ELF-1 (cell line): ENCODE measurements at places on chromosomes 6 and 20.
A peak's percentile ranks its signal among the peaks of the same experiment; 100 is the strongest.

DNA sequence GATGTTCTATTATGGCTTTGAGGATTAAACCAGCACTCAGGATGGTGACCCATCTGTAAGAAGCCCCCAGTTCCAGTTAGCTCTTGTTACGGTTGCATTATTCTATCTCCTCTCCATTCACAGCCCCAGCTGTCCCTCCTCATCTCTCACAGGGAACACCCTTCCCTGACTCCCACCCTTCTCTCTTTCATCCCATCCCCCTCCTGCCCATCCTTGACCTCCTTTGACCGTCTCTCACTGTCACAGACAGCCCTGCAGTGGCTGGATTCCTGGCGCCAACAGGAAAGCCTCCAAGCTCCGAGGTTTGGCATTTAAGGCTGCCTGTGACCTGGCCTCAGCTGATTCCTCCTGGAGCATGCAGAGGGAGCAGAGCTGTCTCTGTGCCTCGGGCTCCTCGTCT is 4.2 kb upstream of the BPIFB4 start:
- no peak for DNase-seq

- peak; percentile 91 for DNase-seq
These were observed 37.7 kb downstream of the KIF25 start for GRCh38 chr6:168035098-168035660.

GRCh38 chr6:148200781-148201180 is 141.9 kb upstream of the SASH1 start:
- DNase-seq, result no peak

DNA sequence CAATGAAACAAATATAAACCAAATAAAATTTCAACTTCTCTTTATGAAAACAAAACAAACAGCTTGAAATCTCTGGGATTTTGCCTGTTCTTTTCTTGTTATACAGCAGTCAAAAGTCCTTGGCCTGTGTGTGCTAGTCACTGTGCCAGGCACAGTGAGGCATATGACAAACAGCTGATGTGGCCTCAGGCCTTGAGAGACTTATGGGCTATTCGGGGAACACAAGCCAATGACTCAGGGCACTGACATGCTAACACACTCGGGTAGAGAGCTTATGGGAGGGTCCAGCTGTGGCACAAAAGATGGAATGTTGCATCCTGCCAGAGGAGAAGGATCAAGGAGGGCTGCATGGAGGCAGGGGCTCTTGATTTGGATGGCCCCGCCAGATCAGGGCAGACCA is 95.4 kb upstream of the NKX2-2 start:
- DNase-seq, result no peak

GRCh38 chr20:48822879-48823385 is 4.9 kb downstream of the PREX1 start:
- DNase-seq, result no peak

- DNase-seq, result no peak
These were observed 9.2 kb upstream of the LY86 start for GRCh38 chr6:6579281-6579680.

- no peak for DNase-seq
These were observed 205.8 kb downstream of the ISM1 start for GRCh38 chr20:13426870-13427269.

- DNase-seq, result peak; percentile 45
These were observed 20.1 kb downstream of the ECT2L start for GRCh38 chr6:138815797-138816528.

GRCh38 chr6:139325686-139326085 is 33.9 kb upstream of the TXLNB start:
- DNase-seq, result no peak

DNA sequence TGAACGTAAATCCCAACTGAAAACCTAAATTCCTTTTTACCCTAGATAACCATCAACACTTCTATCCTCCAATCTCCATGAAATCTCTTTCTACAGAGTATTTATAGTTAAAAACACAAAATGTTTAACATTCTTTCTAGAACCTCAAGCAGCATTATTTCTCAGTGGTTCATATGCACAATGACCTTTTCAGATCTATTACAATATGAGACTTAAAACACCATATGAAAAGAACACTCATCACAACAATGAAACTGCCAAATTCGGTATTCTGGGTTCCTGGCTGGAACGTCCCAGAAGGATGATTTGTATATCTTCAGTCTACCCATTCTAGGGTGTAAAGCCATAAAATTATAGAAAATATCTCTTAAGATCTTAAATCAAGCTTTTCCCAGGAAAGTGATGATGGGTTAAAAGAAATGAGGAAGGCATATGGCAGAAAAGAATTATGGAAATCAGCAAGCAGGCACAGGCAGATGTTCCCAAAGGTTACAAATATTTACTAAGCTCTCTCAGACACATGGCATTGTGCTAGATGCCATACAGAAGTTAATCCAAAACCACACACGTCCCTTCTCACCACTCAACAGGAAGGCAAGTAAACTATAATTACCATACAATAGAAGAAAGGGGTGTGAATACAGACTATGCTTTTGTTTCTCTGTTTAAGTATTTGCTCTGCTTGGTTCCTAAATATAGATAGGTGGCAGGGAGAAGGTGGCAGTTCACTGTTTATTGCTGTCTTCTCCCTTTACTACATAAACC is 118.0 kb downstream of the CHD6 start:
- DNase-seq, result no peak

DNA sequence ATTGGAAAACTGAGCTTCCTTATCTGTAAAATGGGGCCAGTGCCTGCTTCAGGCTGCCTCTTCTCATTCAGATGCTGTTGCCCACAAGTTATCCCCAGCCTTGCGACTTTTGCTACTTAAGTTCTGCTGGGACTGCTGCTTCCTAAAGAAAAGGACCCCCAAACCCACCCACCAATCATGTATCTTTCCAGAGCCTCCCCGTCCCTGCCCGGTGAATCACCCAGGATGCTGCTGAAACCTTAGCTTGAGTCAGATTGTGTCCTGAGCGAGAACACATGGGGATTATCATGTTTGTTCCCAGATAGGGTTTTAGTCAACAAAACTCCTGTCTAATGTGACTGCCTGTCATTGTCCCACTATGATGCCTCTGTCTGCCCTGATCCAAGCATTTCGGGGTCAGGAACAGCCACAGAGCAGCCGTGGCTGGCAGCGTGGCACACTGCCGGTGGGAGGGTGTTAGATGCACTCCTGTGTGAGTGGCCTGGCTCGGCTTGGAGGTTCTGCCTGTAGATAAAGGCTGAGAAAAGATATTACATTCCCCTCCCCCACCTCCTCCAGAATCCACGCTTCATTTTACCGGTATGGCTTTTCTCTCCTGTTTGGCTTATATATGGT is 79.9 kb downstream of the TOX2 start:
- no peak for DNase-seq

DNA sequence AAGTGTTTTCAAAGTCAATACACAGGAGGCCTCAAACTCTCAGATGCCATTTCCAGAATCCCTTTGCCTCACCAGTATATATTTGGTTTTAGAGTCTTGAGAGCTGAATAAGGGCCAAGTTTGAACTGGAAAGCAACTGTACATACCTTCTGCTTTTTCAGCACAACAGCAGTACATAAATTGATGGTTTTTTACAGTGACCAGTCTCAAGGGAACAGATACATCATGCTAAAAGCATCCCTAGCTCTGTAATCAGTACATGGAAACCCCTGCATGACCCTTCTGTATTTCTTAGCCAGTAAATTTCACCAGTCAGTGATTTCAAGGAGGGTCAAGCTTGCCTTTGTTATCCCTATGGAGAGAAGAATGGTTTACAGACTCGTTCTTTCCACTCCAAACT is 40.6 kb upstream of the ECHDC1 start:
- DNase-seq, result no peak

DNA sequence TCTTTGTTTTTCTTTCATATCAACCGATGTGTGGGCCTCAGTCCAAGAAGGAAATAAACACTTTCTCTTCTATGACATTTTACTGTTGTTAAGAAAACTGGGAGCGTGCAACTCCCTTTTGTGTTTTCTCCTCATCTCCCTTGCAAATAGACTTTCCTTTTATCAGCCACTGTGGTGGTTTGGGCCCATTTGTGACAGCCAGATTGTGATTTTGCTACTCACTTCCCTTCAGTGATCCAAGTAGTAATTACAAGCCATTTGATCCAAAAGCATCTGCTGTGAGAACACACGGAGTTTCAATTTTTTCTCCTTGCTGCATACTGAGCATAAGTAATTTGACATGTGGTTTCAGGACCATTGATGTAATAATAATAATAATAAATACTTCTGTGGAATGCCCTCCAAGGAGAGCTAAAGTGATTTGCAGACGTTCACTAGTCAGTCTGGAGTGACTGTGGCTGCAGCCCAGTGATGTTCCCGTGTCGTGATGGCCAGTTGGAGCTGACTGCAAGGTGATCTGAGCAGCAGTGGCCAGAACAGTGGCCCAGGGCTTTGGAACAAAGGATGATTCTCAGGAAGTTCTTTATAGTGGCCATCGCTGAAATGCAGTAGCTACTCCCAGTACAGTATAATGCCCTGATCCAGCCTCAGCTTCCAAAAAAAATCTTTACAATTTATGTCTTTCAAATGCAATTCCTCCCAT is 91.9 kb upstream of the CLDN20 start:
- no peak for DNase-seq

DNA sequence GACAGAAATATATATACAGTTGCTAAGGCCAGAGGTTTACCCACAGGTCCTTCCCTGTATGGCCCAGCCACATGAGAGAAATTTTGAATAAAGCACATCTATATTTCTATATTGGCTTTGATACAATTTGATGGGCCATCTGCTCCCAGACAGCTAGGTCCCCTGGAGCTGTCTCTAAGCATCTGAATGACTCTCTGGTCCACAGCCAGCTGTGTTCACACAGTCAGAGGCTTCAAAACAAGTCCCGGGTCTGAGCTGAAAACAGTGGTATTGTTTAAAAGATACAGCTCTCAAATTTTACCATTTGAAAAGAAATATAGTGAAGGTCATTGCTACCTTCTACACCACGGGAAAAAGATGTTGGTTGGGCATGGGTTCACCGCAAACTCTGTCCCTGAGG is 161.1 kb downstream of the SLC35B3 start:
- no peak for DNase-seq

- no peak for DNase-seq
These were observed 236.9 kb downstream of the ATXN1 start for GRCh38 chr6:16524380-16524707.

- DNase-seq, result no peak
These were observed 624 bp upstream of the NPEPL1 start for GRCh38 chr20:58691773-58692578.

- DNase-seq, result no peak
These were observed 230.1 kb downstream of the SYNDIG1 start for GRCh38 chr20:24699321-24700165.

GRCh38 chr6:46098678-46099077 is 31.1 kb upstream of the ENPP4 start:
- no peak for DNase-seq
